Stimulated activated CD8-positive, alpha-beta memory T cell treated with anti-CD3 and anti-CD28 coated beads, Interleukin-15, amount 100 ng/mL, for 4 hours (primary cell): ENCODE measurements at places on chromosomes 5 and 9.

- DNase-seq: no peak
Measured at GRCh38 chr5:173475780-173476179, 140.7 kb downstream of the BOD1 start.

GRCh38 chr9:98577446-98577845, 131.3 kb downstream of the GABBR2 start:
- DNase-seq: no peak

DNA sequence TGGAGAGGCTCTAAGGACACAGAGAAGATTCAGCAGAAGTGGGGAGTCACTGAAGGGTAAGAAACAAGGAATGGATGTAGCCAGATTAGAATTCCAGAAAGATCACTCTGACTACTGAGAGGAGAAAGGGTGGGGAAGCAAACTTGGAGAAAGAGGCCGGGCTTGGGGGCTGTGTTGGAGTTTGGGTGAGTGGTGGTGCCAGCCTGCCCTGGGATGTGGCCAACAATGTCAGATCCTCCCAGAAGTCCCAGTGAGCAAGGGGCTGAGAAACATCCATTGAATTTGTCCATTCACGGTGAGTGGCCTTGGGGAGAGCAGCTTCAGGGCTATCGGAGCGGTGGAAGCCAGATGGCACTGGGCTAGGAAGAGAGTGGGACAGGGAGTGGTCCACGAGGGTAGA, 60.4 kb downstream of the COL15A1 start:
- no peak for DNase-seq

GRCh38 chr5:162160401-162160800, 92.8 kb downstream of the GABRG2 start:
- DNase-seq: no peak

GRCh38 chr9:135674977-135675376, 11.9 kb downstream of the LCN9 start:
- no peak for DNase-seq

DNA sequence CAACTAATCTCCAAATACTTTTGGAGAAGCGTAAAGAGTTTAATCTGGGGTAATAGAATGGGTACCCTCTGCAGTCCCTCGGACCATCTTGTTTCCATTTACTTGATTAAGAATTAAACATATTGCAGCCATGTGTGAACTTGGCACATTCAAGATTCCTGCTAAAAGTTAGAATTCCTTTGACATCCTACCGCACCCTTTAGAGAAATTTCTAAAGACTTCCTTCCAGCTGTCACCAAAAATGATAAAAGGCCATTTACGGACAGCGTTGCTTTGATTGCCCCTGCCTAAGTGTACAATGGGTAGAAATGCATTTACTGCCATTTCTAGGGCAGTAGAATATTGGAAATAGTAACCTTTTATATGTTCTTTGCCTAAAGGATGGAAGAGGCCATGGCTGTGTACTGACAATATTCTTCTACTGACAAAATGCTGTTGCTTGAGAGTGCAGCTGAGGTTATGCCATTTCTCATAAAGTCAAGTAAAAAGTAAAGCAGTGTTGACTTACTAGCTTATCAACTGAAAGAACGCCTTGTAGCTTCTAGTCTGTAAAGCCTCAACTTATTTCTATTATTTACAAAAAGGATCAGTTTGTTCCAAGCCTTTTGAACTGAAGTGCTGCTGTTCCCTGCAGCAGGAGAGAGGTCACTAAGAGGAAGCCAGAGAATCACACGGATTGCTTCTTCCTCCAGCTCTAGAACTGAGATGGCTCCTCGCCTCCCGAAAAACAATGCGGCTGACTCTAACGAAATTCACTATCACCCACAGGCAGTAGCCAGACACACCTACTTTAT, 139.8 kb upstream of the BASP1 start:
- DNase-seq: no peak

DNA sequence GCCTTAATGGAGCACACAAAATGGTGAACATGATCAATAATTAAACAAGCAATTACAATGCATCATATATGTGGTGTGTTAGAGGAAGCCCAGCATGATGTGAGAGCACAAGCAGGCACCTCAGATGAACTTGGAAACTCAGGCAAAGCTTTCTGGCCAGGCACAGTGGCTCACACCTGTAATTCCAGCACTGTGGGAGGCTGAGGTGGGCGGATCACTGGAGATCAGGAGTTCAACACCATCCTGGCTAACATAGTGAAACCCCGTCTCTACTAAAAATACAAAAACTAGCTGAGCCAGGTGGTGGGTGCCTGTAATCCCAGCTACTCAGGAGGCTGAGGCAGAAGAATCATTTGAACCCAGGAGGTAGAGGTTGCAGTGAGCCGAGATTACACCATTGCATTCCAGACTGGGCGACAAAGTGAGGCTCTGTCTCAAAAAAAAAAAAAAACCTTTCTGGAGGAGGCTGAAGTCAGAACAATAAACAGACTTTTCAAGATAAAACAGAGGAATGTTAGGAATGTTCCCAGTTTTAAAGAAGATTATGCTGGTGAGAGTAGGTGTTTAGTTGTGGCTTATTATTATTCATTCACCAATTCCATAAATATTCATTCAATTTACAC, 159.4 kb downstream of the CEMIP2 start:
- no peak for DNase-seq

DNA sequence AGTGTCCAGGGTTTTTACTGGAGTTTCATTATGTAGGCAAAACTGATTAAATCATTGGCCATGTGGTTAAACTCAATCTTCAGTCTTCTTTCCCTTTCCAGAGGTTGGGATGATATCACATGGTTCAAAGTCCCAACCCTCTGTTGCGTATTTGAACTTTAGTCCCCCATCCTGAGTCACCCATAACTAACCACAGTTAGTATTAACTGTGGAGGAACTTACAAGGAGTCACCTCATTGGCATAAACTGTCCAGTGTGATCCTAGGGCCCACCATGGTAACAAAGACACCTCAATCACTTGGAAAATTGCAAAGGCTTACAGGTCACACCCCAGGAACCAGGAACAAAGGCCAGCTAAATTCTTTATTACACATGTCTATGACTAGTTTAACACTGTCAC, 188.5 kb downstream of the COX7C start:
- no peak for DNase-seq

- no peak for DNase-seq
Measured at GRCh38 chr9:127039492-127039891, 82.9 kb downstream of the ANGPTL2 start.

GRCh38 chr9:27109621-27110020, 596 bp downstream of the TEK start:
- no peak for DNase-seq

DNA sequence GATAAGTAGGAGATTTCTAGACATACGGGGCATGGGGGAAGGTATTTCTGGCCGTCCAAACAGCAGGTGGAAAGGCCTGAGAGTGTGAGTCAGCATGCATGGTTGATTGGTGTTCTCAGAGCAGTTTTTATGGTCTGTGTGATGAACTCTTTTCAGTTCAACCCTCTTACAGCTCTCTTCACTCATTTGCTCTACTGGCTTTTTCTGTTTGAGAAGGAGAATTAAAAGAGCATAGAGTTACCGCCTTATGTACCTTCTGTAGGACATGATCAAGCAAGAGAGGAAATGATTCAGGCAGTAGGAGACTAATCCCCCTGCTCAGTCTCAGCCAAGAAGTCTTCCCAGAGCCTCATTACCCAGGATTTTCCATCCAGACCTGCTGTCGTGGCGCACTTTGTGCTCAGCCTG, 92.4 kb downstream of the PRDM6 start:
- no peak for DNase-seq

- DNase-seq: no peak
Measured at GRCh38 chr5:68332080-68332451, 116.5 kb downstream of the PIK3R1 start.

- no peak for DNase-seq
Measured at GRCh38 chr9:130973686-130974281, 34.7 kb upstream of the FIBCD1 start.

DNA sequence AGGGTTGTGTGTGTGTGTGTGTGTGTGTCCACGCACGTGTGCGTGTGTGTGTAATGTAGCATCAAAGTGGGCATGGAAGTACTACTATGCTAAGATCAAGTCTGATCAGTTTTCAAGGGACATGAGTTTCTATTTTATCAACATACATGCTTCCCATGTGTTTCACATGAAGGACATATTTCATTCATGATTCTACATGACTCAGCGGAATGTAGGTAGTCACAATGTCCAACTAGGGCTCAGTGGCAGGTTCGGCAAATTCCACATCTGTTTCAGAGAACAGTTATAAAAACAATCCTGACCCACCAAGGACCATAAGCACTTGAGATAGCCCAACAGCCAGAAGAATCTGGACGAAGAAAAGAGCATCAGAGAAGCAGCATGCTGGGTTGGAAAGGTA, 148.3 kb downstream of the SPOCK1 start:
- no peak for DNase-seq

- DNase-seq: no peak
Measured at GRCh38 chr5:143047091-143047490, 276.9 kb downstream of the ARHGAP26 start.

GRCh38 chr9:89218040-89218928, 39.7 kb upstream of the SHC3 start:
- DNase-seq: no peak

- no peak for DNase-seq
Measured at GRCh38 chr9:112728401-112728800, 10.5 kb upstream of the INIP start.

GRCh38 chr5:38752622-38753021, 93.2 kb upstream of the OSMR start:
- no peak for DNase-seq

DNA sequence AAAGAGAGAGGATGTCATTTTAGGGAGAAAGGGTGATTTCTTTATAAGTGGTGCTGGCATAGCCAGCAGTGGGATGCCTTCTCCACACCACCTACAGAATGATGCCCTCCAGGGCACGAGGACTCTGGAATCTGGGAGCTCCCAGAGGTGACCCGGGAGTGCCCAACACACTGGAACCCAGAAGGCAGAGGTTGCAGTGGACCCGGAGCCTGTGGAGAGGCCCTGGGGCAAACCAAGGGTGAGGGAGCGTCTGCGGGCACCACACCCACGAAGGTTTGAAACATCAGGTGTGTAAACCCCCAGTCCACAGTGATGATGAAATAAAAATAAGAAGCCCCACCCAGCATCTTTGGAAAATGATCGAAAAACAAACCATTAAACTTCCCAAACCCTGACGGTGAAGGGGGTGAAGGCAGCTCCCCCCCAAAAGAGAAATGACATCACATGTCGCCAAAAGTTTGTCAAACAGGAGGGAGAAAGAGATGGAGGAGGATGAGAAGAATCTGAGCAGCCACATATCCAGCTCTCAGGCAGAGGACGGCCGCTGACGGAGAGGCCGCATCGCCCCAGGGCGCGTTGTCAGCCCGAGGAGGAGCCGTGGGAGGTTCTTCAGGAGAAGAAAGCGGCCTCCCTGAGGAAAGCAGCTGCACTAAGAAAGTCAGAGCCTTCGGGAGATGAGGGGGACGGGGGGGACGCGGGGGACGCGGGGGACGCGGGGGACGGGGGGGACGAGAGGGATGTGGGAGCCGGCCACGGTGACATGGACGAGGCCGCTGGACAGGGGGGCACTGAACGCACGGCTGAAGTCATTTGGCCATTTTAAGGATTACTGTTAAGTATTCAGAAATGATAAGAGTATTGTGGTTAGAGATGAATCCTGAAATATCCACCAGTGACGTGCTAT, 43.1 kb upstream of the NSMF start:
- DNase-seq: no peak

- DNase-seq: no peak
Measured at GRCh38 chr9:87034841-87035240, 87.5 kb upstream of the GAS1 start.

DNA sequence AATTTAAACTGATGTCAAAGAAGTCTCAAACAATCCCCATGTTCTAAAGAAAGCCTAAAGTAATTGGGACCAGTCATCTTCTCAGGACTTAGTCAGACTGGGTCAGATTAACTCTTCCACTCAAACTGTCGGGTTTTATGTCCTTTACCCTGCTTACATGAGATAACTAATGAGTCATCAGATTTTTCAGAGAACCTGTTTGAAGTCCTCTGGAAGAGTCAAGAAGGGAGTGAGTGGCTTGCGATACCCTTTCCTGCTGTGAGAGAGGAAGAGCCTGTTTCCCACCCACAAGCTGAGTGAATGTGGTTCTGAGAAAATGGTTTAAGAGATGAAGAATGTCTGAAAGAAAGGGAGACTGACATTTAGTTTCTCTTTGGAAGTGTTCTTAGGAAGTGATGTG, 1866.7 kb upstream of the C9orf72 start:
- DNase-seq: no peak
